Glutamatergic neuron (in vitro differentiated cells): ENCODE measurements at places on chromosomes 1 and 21.

DNA sequence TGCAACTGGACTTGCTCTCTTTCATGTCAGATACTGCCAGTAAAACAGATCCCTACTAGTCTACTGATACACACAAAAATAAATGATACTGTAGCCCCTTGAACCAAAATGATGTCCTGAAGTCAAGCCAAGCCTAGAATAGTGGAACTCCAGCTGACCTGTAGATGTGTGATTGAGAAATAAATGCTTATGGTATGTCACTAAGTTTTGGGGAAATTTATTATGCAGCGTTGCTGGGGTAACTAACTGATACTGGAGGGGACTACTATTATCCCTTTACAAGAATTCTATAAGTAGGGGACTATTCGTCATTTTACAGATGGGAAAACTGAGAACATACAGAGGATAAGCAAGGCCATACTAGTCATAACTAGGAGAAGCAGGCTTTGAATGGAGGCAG is 55.6 kb downstream of the RPL5 start:
- H3K27ac ChIP-seq = no peak overlapping the region
- H3K4me3 ChIP-seq = no peak overlapping the region
- H3K4me1 ChIP-seq = peaks cover 2% of the 10 kb centered on the region
- DNase-seq = no peak

DNA sequence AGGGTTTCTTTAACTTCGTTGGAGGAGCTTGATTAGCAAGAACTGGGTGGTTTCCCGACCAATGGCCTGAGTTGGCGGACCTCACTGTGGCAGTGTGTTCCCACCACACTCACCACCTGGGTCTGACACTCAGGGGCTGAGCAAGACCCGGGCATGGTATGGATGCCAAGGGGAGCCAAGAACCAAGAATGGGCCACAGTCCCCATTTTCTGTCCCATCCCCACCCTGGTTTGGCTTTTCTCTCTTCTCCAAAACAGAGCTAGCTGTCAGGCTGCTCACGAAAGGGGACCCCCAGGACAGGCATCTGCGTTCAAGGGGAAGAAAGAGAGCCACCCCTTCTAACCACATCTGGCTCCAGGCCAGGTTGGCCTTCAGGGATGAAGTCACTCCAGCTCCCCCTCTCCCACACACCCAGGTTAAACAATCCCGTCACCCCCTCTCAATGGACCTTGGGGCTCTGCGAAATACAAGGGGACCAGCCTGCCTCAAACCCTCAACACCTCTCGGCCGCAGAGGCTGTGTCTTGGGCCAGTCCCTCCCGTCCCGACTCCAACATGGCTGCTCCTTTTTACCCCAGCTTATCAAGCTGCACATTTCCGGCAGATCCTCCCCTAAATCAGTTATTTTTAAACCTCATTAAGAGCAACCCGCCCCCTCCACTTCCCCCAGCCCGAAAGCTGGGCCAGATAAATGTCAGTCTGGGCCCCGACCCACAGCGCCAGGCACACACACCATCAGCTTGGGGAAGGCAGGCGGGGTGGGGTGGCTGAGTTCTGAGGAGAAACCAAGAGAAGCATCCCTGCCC is 3.4 kb downstream of the TAGLN2 start:
- no peak for DNase-seq
- peak overlapping the region; percentile 52 for H3K4me3 ChIP-seq
- H3K27me3 ChIP-seq = peaks cover 14% of the 10 kb centered on the region
- H3K27ac ChIP-seq = no peak overlapping the region

DNA sequence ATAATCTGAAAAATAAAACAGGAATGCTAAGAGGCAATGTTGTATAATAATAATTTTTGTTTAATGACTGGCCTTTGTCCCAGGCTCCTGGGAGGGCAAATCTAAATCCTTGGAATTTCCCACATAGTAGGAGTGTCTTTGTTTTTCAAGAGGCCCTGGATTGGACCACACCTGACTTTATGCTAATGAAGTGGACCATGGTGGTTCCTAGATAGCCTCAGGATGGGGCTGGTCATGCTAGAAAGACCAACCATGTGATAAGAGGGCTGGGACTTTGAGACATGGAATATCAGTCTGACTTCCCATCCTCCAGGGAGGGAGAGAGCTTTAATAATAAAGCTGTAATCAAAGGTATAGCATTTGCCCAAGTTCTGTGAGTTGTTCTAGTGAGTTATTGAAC is 138.2 kb upstream of the RAB4A start:
- no peak overlapping the region for H3K4me3 ChIP-seq
- H3K36me3 ChIP-seq = peaks cover 36% of the 10 kb centered on the region
- no peak for DNase-seq
- no peak overlapping the region for H3K27ac ChIP-seq
- H3K4me1 ChIP-seq = peaks cover 14% of the 10 kb centered on the region

DNA sequence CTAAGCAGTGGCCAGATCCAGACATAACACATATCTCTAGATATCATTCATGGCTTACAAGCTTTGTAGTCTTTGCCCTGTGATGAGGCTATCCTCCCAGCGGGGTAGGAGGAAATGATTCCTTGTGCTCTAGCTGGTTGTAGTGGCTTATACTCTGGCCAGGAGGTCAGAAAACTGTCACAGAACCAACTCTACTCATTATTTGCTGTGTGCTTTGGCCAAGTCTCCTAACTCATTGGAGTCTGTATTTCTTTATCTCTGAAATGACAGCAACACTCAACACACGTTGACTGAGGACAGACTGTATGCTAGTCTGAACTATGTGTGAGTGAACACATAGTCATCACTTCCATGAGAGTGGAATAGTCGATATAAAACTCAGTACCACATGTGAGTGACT is 116.7 kb upstream of the F3 start:
- peaks cover 16% of the 10 kb centered on the region for H3K4me1 ChIP-seq
- no peak overlapping the region for H3K27ac ChIP-seq
- H3K4me3 ChIP-seq = no peak overlapping the region
- no peak for DNase-seq

- no peak overlapping the region for H3K4me3 ChIP-seq
- peaks cover 16% of the 10 kb centered on the region for H3K36me3 ChIP-seq
- no peaks in the 10 kb centered on the region for H3K4me1 ChIP-seq
- no peak overlapping the region for H3K27ac ChIP-seq
These were observed 42.1 kb upstream of the LEPR start for GRCh38 chr1:65378247-65378946.

GRCh38 chr1:3907031-3907534 is 7.0 kb upstream of the C1orf174 start:
- peaks cover 4% of the 10 kb centered on the region for H3K27me3 ChIP-seq
- DNase-seq = peak; percentile 51
- no peak overlapping the region for H3K4me3 ChIP-seq
- H3K27ac ChIP-seq = no peak overlapping the region

DNA sequence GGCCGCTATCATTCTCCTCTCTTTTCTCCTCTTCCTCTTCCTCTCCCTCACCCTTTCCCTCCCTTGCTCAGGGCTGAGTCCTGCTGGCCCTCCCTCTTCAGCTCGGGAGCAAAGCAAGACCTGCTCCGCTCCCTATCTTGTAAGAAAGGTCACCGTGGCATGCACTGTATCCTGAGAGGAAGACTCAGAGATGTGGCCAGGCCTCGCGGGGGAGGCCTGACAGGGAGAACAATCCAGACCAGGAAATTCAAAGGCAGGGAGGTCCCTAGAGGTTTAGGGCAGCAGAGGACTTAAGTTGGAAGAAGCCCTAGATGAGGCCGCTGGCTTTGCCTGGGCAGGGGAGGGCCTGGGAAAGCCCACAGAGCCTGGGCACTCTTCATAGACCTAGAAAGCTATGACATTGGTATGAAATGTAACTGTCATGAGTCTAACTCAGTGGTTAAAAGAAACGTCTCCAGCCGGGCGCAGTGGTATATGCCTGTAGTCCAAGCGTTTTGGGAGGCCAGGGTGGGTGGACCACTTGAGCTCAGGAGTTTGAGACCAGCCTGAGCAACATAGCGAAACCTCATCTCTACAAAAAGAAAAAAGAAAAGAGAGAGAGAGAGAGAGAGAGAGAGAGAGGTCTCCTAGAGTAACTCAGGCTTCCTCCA is 14.6 kb upstream of the PTAFR start:
- H3K4me1 ChIP-seq = no peaks in the 10 kb centered on the region
- no peaks in the 10 kb centered on the region for H3K27me3 ChIP-seq
- no peaks in the 10 kb centered on the region for H3K36me3 ChIP-seq

GRCh38 chr1:7406641-7407543 is 364.2 kb upstream of the VAMP3 start:
- DNase-seq = no peak
- no peaks in the 10 kb centered on the region for H3K36me3 ChIP-seq
- H3K4me3 ChIP-seq = no peak overlapping the region

DNA sequence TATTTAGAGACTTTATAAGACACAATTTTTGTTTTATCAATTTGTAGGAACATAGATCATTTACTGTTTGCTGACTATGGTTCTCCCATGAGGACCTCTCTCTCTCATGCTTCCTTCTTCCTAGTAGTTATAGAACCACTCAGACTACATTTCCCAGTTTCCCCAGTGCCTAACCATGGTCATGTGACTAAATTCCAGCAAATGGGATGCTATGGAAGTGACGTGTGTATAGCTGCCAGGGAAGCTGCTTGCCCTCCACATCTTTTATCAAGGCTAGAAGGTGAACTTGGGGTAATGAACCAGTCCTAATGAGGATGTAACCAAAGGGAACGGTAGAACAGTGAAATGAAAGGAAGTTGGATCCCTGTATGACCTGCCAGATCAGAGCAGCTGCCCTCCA is 184.0 kb downstream of the MIS18A start:
- H3K27me3 ChIP-seq = peaks cover 7% of the 10 kb centered on the region
- peaks cover 4% of the 10 kb centered on the region for H3K4me1 ChIP-seq
- H3K4me3 ChIP-seq = no peak overlapping the region
- H3K36me3 ChIP-seq = peaks cover 11% of the 10 kb centered on the region
- no peak overlapping the region for H3K27ac ChIP-seq
- no peak for DNase-seq

DNA sequence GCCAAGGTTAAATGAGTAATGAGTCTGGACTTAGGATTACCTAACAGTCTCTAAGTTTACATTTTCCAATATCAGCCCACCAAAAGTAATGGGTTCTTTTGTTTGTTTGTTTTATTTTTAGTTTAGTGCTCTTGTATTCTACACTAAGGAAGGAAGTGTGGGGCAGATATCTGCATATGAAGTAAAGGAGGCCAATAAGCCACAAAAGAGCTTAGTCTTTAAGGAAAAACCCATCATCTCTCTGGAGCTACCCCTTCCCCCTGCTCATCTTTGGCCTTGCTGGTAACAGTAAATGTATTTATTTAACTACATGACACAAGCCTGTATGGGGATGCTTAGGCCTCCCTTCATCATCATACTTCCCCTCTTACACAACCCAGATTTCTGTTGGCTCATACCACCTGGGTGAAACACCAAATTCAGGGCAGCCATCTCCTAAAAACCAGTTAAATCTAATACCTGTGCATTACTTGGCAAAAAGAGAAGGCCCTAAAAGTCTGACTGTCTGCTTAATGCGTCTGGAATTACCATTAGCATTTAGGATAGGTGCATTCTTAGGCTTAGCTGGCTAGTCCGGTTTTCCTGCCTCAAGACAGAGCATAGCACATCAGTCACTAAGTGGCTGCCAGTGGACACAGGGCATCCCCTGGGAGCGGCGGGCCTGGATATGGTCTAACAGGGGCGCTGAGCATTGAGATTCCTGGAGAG is 96.8 kb upstream of the ADGRL2 start:
- no peaks in the 10 kb centered on the region for H3K36me3 ChIP-seq
- peaks cover 3% of the 10 kb centered on the region for H3K4me1 ChIP-seq

GRCh38 chr1:41700986-41701535 is 216.6 kb upstream of the EDN2 start:
- peak overlapping the region; percentile 67 for H3K27ac ChIP-seq
- DNase-seq = no peak

- H3K4me3 ChIP-seq = peak overlapping the region; percentile 54
- no peak for DNase-seq
- no peaks in the 10 kb centered on the region for H3K36me3 ChIP-seq
- H3K27me3 ChIP-seq = peaks cover 6% of the 10 kb centered on the region
These were observed 746 bp downstream of the MACF1 start for GRCh38 chr1:39205102-39205780.

- no peak overlapping the region for H3K4me3 ChIP-seq
- peaks cover 5% of the 10 kb centered on the region for H3K36me3 ChIP-seq
- DNase-seq = no peak
- peak overlapping the region; percentile 83 for H3K27ac ChIP-seq
These were observed 173.5 kb downstream of the DISC1 start for GRCh38 chr1:231800108-231800507.

DNA sequence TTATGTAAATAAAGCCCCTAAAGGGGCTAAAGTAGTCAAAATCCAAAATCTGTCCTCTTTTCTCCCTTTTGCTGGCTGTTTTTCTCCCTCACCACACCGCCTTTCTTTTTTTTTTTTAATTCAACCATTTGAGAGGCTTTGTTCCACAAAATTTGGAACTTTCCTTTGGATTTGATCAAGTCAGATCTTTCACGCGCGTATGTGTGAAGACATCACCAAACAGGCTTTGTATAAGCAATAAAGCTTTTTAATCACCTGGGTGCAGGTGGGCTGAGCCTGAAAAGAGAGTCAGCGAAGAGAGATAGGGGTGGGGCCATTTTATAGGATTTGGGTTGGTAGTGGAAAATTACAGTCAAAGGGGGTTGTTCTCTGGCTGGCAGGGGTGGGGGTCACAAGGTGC is 5.3 kb upstream of the HPDL start:
- peak overlapping the region; percentile 48 for H3K4me3 ChIP-seq
- peaks cover 2% of the 10 kb centered on the region for H3K27me3 ChIP-seq
- H3K4me1 ChIP-seq = peaks cover 3% of the 10 kb centered on the region
- no peaks in the 10 kb centered on the region for H3K36me3 ChIP-seq
- DNase-seq = no peak

DNA sequence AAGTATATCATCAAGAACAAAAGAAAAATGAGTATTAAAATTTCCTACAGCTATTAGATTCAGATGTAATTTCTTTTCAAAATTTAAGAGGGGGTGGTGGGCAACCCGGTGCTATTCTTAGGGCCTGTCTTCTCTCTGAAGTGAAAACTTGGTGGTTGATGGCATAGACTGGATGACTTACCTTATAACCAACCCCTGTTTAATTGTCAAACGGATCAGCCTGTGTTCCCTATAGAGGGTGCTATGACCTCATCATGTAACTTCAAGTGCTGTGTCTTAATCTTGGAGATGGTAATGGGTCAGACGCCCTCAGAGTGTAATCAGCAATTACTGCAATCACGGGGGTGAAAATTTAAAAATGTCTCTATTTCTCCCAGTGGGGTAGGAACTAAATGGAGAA is 176.2 kb downstream of the PCP4 start:
- DNase-seq = no peak
- H3K27ac ChIP-seq = peak overlapping the region; percentile 78
- H3K4me1 ChIP-seq = peaks cover 17% of the 10 kb centered on the region
- H3K36me3 ChIP-seq = peaks cover 5% of the 10 kb centered on the region
- H3K4me3 ChIP-seq = no peak overlapping the region
- H3K27me3 ChIP-seq = no peaks in the 10 kb centered on the region

DNA sequence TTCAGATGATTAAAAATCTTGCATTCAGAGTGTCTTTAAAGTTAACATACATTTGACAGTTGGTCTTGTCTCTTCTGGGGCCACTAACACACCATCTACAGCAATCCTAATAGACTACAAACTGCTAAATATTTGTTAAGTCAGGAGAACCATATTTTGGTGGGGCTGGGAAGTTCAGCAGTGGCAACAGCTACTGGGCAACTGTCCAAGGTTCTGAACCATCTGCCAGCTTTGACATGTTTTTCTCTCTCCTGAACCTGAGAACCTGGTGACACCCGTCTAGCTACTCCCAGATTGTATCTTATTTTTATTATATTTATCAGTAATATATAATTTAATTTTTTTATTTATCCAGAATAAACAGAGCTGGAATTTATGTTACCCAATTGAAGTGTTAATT is 199.0 kb upstream of the DPYD start:
- no peaks in the 10 kb centered on the region for H3K27me3 ChIP-seq
- H3K4me3 ChIP-seq = no peak overlapping the region
- DNase-seq = no peak
